ENCODE measurements at places on chromosomes 2 and 18.

DNA sequence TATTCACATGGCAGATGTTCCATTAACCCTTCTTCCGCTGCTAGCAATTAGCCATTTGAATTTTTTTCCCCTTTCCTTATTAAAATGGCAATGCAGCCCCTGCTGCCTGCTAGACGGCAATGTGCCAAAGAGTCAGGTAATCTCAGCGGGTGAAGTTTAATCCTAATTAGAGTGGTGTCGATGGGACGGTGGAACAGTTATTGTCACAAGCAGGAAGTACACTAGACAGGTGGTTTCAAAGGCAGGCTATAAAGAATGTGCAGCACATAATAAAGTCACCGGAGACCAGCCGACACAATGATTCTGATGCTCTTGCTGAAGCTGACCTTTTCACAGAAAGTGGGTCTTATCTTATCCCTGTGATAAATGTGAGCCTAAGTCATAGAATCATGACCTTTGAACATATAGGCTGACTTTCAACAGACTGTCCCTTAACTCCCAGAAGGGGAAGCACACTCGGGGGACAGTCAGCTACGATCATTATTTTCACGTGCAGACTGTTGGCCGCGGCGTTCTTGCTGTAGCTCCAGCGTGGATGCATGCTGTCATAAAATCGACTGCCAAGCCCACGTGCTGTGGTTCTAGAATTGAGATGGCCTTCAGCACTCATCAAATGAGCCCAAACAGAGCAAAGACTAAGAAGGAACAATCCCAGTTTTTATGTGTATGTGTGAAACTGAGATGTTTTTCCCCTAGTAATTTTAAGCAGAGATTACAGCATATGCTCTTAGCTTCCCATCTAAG lies 926.2 kb upstream of the SOX11 start:
- DNase-seq = no peak

- no peak for DNase-seq
Measured at GRCh38 chr2:111030260-111030891, 90.3 kb upstream of the BCL2L11 start.

- DNase-seq = no peak
Measured at GRCh38 chr2:180010701-180011100, 3.6 kb upstream of the CWC22 start.

DNA sequence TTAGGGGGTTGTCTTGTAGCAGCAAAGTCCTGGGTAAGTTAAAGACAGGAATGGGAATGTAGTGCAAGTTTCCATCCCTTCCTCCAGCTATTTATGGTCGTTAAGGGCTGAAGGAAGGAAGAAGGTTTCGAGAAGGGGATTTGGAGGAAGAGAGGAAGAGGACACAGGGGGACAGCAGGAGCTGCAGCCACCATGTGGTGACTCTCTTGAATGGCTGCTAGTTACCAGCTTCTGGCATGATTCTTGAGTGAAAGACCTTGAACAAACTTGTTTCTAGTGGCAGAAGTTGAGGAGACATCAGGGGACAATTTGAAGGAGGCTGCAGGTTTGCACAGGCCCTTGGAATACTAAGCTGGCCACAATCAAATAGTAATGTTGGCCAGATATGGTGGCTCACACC lies 116.6 kb downstream of the MTX2 start:
- no peak for DNase-seq

DNA sequence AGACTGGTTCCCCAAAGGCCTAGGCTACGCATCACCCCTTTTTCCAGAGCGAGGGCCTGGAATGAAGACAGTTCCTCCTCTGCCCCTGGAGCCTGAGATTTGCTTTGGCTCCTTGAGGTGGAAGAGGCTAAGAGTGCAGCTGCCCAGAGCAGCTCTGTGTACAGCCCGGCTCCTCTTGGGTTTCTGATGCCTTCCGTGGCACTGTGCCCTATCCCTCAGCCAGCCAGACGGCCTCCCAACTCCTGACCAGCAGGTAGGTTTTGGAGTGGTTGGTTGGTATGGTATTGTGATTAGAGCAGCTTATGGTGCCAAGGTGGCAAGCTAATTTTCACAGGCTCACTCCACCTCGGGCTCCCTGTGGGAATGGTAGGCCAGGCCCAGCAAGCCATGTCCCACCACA lies 112.2 kb downstream of the TANC1 start:
- DNase-seq = no peak

DNA sequence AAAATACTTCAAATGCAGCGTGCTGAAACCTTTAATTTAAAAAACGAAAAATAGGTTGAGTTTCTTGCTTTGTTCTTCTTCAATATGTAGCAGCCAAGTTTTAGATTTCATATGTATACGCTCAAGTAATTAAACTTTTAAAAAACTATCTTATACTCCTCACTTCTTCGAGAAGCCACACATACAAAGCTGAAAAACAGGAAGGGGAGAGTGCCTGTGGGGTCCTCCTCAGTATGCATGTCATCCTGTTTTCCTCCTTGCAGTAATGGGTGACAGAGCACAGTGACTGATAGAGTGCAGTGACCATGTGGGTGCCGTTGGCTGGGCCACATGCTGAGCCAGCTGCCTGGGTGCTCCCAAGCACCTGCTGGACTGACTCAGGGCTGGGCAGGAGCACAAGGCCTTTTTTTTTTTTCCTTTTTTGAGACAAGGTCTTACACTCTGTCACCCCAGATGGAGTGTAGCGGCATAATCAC lies 33.3 kb downstream of the UXS1 start:
- DNase-seq = no peak

Data from nephron progenitor cell (in vitro differentiated cells).